Kidney (tissue), 22 donors: ENCODE measurements at places on chromosomes 6 and 20. TPM values are rescaled to one million over a fixed set of nuclear protein-coding genes. Genes with fewer than 3 reads are reported as not detected.

DNA sequence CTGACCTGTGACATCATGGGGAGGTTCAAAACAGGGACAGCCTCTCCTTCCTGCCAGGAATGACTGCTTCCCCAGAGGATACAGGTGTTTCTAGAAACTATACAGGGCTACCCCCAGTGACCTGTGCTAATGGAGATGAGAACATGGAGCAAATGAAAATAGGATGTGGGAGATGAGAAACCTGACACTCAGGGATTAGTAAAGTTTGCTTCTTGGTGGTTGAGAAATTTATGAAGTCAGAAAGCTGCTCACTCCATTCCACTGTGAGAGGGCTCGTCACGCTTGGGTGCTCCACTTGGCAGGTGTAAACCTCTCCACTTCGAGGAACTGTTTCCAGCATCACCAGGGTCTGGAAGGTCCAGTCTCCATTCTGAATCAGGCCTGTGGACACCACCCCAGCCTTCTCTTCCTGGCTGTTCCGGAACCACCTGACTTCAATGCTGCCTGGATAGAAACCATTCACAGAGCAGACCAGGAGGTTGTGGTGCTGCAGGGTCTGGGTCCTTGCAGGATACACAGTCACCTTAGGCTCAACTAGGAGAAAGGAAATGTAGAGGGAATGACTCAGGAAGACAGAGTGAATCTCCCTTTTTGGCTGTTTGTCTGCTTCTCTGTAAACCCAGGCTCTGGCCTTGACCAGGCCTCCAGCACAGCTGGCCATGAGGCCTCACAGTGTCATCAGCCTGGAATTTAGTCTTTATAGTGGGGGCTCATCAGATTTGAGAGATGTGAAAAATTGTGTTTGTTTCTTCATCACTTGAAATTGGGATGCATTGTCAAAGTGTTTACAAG is 10.8 kb downstream of the HLA-DRB5 start:
- peak; percentile 20 for DNase-seq

DNA sequence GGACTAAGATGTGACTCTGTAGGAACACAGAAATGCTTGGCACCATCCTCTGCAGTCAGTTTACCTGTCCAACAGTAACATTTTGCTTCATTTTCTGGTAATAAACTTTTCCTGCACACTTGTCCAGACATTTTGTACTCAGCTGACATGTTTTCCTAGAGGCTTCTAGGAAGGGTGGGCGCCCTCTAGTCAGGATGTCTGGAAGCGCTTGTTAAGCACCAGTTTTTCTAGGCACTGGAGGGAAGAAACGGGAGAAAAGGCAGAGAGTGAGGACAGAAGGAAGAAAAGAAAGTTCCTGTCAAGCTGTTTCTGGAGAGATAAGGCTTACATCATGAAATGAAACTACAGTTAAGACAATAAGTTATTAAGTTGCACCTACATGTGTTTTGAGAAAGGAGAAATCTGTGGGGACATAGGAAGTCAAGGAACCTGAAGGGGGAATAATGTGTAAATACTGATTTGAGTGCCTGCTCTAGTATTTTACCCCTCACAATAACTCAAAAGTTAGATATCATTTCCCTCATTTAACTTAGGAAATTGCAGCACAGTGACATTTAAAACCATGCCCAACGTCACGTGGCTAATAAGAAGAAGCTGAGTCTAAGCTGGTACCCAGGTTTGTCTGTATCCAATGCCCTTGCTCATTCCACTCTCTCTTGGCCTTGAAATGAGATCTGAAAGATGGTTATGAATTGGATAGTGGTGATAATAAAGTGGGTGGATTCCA is 42.7 kb upstream of the TNFRSF21 start:
- DNase-seq: no peak

- DNase-seq: no peak
Observed at GRCh38 chr6:161922631-161923119, 648.8 kb upstream of the AGPAT4 start.

DNA sequence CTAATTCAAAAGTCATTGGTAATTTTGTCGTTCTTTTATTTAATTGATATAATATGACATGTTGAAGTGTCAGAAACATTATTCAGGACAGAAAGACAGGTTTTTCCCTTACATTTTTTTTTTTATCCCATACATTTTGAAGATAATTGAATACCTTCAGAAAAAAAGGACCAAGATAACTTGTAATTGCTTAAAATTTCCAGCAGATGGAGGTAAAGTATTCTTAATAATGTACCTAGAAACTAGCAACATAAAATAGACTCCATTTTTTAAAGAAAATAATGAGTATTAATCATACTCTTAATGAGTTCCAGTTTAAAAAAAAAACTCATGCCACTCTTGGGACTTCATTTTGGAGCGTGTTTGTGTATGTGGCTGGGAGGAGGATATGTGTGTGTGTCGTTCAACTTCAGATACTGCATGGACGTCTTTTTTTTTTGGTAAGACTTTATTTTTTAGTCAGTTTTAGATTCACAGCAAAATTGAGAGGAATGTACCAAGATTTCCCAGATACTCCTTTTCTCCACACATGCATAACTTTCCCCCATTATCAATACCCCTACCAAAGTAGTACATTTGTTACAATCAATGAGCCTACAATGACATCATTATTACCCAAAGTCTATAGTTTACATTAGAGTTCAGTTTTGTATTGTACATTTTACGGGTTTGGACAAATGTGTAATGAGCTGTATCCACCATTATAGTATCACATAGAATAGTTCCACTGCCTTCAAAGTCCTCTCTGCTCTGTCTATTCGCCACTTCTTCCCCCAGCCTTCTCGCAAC is 79.4 kb downstream of the ROS1 start:
- DNase-seq: no peak

- no peak for DNase-seq
Observed at GRCh38 chr20:57980506-57980905, 247.9 kb downstream of the ANKRD60 start.

DNA sequence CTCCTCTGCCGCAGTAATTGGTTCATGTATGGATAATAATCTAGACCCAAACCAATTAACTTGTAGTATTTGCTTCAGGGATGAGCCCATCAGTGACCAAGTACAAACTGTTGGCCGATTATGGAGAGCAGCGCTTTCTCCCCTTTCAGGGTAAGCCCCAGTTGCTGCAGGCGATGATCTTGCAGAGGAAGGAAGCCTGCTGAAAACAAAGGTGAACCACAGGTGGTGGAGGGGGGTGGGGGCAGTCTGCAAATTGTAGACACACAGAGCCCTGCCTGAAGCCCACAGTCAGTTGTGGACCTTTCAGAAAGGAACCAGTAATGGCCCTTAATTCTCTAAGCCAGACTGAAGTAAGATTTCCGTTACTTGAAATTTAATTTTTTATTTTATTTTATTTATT is 167.9 kb upstream of the JARID2 start:
- DNase-seq: no peak

DNA sequence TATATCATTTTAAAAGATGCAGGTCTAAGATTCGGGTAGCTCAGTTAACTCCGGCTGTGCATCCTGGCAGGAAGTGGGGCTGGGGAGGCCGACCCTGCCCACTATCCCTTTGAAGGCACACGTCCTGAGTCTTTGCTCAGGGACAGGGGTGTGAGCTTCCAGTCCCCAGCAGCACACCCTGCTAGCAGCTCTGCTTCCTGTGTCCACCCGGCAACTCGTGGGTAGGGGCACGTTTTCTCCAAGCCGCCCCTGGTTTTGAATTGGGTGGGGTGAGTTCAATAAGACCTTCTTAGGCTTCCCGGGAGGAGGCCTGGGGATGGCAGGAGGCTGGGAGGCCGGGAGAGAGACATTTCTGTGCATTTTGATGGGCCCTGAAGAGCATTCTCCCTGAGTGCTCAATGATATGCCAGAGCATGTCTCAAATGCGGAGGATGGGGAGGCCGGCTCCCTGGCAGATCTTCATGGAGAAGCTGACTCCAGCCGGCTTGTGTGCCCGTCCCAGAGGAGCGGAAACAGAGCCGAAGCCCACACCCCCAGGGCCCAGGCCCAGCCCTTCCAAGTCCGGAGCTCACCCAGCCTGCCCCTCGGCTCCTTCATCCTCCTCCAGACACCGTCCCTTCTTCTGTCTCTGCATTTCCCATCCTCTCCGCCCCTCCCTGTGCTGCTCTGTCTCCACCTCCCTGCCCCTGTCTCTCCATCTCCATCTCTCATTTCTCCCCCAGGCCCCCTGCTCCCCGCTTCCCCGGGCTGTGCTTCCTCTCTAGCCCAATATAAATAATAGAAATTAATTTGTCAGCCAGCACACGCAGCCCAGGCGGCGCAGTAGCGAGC is 36.3 kb upstream of the ZFAND3 start:
- DNase-seq: peak; percentile 83

DNA sequence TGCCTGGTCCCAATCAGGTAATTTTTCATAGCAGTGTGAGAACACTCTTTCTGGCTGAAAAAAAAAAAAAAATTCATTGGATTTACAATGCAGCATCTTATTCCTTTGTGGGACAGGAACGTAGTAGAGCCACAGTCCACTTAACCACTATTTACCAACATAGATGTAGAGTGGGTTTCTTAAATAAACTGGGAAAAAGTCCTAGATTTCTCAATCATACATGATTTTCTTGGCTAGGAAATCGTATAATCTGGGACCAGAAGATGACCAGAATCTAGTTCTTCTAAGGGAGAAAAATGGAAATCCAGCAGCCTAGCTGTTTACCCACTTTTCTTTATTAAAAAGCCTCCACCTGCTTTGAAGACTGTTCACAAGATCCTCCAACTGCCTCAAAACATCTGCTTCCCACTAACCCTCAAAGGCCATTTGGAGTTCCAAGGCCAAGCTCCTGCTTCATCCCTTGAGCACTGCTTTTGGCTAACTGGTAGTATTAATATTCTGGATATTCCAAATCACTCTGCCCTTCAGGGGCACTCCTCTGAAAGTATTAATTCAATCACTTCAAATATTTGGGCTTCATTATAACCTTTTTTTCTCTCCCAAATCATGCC is 70.4 kb downstream of the FYN start:
- no peak for DNase-seq

Gene CD40
- 15.7 TPM for polyA plus RNA-seq

Gene C6orf132
- polyA plus RNA-seq: 5.6 TPM

Gene PDE10A
- 4.8 TPM for polyA plus RNA-seq

Gene SLC26A8
- polyA plus RNA-seq: not detected
